ENCODE measurements at places on chromosomes 2 and 18. TPM values are rescaled to one million over a fixed set of nuclear protein-coding genes. Genes with fewer than 3 reads are reported as not detected.

DNA sequence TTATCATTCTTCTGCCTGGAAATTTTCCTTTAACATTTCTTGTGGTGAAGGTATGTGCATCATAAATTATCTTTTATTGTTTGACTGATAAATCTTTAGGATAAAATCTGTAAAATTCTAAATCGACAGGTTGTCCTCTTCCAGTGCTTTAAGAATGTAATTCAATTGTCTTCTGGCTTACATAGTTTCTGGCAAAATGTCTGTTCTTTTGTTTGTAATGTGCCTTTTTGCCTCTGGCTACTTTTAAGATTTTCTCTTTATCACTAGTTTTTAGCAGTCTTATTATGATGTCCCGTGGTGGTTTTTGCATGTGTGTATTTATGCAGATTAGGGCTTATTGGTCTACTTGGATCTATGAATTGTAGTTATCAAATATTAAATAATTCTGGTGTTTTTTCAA lies 203.6 kb upstream of the COPS8 start:
- DNase-seq, result no peak

Gene STAT4
- 3.5 TPM for total RNA-seq

- peak; percentile 34 for DNase-seq
These were observed 8.1 kb upstream of the ATP6V1B1 start for GRCh38 chr2:70927641-70928040.

GRCh38 chr2:204615456-204615855 lies 70.2 kb downstream of the PARD3B start:
- DNase-seq, result no peak

GRCh38 chr2:171327043-171327496 lies 106.7 kb downstream of the METTL8 start:
- DNase-seq, result no peak

Measured in sciatic nerve (tissue), 2 donors.